ENCODE measurements at places on chromosomes 1 and 21. TPM values are rescaled to one million over a fixed set of nuclear protein-coding genes. Genes with fewer than 3 reads are reported as not detected.

Gene SRM
- 200 TPM for total RNA-seq

Gene C1orf116
- total RNA-seq: 2.4 TPM

Gene DCDC2B
- not detected for total RNA-seq

Gene TNFRSF8
- total RNA-seq: 20.5 TPM

Gene CELA3B
- 6.7 TPM for total RNA-seq

Gene KDM5B
- 222 TPM for total RNA-seq

Gene LRIG2
- total RNA-seq: 23.5 TPM

Gene EXTL1
- 1.9 TPM for total RNA-seq

Gene RNF186
- total RNA-seq: not detected

Gene KCNJ9
- total RNA-seq: not detected

Gene OR2G6
- total RNA-seq: not detected

Gene NCSTN
- total RNA-seq: 71.9 TPM

Gene HCRTR1
- total RNA-seq: 0.13 TPM

Gene RGS5
- 21.6 TPM for total RNA-seq

Gene LCE2A
- total RNA-seq: not detected

Gene RGS4
- 0.41 TPM for total RNA-seq

Gene BMP8B
- 0.82 TPM for total RNA-seq

Gene VASH2
- total RNA-seq: 251 TPM

Gene CYP4Z1
- not detected for total RNA-seq

Gene CCDC190
- not detected for total RNA-seq

Gene ZNF326
- total RNA-seq: 27.8 TPM

Gene LCE1F
- total RNA-seq: not detected

Gene TMPRSS3
- total RNA-seq: 0.25 TPM

Gene TBX15
- 0.09 TPM for total RNA-seq

Gene RBM15
- 44.8 TPM for total RNA-seq

Gene DYRK3
- total RNA-seq: 6.7 TPM

Measured in WTC11 (cell line).